ENCODE measurements at places on chromosomes 1 and 21.

- DNase-seq, result no peak
These were observed 283.1 kb upstream of the POU3F1 start for GRCh38 chr1:38329644-38330043.

DNA sequence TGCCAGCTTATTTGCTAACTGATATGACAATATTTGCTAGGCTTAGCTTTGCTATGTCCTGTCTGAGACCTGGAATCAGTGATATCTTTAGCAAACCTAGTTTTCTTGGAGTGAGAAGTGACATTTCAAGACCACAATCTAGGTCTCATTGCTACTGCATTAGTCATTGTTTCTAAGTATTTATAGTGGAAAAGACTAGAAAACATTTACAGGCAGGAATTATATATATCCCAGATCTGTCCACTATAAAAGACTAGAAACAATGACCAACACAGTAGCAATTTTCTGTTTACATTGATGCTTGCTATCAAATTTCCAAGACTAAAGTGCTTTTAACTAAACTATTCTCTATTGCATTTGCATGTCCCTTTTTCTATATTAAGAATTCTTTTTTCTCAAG lies 5.0 kb upstream of the RGS18 start:
- no peak for DNase-seq

DNA sequence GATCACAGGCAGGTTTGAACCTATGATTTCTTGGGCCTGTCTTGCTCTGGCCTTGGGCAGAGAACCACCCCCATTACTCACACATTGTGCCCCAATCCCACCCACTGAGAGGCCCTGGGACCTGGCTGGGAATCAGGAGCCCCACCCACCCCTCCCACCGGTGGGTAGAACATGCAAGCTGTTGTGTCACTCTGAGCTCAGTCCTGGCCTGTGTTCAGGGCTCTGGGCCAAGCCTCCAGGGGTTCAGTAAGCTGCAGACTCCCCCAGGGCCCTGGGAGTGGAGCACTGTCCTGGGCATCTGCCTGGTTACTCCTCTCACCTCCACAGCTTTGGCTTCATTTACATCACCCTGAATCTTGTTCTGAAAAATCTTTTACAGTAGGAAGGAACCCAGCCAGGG lies 270.5 kb downstream of the RRAGC start:
- DNase-seq, result no peak

DNA sequence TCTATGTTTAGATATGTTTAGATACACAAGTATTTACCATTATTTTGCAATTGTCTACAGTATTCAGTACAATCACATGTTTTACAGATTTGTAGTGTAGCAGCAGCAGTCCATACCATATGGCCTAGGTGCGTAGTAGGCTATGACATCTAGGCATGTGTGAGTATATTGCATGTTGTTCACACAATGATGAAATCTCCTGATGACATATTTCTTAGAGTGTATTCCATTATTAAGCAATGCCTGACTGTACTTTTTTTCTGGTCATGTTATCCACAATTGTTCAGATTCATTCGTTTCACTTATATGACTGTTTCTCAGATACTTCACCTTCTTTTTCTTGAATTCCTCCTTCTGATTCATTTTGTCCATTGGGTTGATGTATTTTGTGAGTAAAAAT lies 9.9 kb upstream of the BACE2 start:
- DNase-seq, result no peak

DNA sequence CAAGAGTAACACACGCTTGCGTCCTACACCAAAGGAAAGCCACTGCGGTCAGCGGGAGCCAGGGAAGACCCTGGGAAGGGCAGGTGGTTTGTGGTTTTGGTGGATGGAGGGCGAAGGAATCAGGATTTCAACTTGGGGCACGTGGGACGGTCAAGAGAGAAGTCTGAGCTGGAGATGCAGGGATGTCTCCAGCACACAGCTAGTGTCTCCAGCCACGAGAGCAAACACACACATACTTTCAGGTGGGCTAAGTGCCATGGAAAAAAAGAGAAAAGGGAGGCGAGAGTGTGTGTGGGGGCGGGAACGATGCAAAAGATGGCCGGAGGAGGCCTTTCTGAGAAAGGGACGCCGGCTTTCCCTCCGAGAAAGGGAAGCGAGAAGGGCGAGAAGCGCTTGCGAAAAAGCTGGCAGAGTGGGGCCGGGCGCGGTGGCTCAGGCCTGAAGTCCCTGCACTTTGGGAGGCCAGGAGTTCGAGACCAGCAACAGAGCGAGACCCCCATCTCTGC lies 1.4 kb upstream of the SRRM1 start:
- DNase-seq, result peak; percentile 26

DNA sequence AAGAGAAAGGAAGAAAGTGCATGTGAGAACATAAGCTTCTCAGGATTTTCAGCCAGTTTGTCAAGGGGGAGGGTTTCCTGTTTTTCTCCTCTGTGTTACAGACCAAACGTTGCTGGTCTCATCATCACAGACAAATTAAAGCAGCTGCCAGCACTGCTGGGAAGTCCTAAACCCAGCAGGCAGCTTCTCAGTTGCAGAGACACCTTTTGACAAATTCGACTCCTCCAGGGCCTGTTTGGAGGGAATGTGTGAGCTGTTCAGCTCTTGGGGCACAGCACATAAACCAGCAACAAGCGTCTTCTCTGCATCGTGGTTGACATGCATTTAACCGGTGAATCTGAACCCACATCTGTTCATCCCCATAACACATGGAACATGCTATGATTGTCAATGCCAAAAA lies 454.6 kb upstream of the RUNX1 start:
- DNase-seq, result no peak

- DNase-seq, result no peak
These were observed 84.1 kb upstream of the CCDC190 start for GRCh38 chr1:162944974-162945674.

- no peak for DNase-seq
These were observed 74.7 kb upstream of the PALMD start for GRCh38 chr1:99571092-99571734.

GRCh38 chr1:196902344-196902743 lies 14.5 kb downstream of the CFHR4 start:
- no peak for DNase-seq

GRCh38 chr1:118945489-118945888 lies 42.7 kb downstream of the TBX15 start:
- DNase-seq, result no peak

- DNase-seq, result peak; percentile 68
These were observed 502 bp downstream of the VANGL2 start for GRCh38 chr1:160400646-160401486.

- no peak for DNase-seq
These were observed 66.1 kb upstream of the FAM3B start for GRCh38 chr21:41250519-41250918.

DNA sequence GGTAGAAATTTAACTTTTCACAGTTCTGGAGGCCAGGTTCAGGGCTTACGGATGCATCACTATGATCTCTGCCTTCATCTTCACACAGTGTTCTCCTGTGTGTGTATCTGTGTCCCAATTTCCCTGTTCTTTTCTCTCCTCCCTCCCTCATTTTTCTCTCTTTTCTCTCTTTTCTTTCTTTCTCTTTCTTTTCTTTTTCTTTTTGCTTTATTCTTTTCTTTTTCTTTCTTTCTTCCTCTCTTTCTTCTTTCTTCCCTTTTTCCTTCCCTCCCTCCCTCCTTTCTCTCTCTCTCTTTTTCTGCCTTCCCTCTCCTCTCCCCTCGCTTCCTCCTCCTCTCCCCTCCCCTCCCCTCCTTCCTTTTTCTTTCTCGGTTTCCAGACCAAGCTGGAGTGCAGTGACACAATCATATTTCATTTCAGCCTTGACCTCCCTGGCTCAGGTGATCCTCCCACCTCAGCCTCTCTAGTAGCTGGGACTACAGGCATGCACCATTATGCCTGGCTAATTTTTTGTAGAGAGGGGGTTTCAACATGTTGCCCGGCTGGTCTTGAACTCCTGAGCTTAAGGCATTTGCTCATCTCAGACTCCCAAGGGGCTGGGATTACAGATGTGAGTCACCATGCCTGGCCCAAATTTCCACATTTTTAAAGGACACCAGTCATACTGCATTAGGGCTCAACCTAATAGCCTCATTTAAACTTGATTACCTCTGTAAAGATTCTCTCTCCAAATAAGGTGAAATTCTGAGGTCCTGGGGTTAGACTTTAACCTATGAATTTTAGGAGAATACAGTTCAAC lies 115.9 kb downstream of the HUNK start:
- no peak for DNase-seq

GRCh38 chr1:202160377-202160940 lies at the start of gene PTPN7:
Gene PTPN7 (minus strand): TSS chr1:202160602. CDS start chr1:202159402, 1,200 bp downstream.
- DNase-seq, result no peak

DNA sequence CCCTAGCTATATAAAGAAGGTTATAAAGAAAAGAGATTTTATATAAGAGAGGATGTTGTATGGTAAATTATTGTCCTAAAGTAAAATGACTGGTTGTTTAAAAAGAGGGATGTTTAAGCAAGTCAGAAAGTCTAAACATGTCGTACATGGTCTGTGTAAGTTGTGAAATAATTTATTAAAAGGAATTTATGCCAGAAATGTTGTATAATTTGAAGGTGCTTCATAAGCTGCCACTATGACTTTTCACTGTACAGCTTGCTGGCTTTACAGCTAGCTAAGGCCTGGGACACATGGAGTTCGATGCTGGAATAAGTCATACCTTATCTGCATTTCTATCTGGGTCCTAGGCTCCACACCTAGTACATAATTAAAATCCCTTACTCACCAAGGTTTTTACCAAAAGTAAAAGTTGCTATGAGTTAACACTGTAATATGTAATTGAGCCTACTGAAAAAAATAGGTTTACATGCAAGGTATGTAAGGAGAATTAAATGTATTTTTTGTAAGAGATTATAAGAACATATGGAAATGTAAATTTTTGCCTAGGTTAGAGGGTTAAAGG lies 59.0 kb upstream of the EDEM3 start:
- no peak for DNase-seq

- DNase-seq, result no peak
These were observed 22.1 kb upstream of the EFNA1 start for GRCh38 chr1:155105604-155106011.

DNA sequence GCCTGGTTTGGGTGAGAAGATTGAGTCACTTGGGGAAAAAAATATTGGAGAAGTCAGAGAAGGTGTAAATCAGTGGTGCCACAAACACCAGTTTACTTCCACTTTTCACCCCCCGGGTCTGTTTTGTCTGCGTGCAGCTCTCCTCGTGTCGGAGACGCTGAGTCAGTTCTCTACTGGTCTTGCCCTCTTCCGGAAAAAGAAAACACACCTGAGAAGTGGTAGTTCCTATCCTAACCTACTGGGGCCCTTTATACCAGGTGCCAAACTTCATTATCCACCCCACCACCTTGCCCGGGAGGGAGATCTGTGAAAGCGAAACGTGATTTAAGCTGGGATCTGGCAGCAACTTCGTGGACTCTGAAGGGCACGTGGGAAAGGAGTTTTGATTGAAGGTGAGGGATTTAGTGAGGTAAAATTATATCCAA lies 855 bp upstream of the IVNS1ABP start:
- no peak for DNase-seq

- DNase-seq, result peak; percentile 52
These were observed at the start of gene ELAPOR1 for GRCh38 chr1:109113590-109114341. Gene ELAPOR1 (plus strand): TSS chr1:109114115. CDS start chr1:109114184, 69 bp downstream.

- no peak for DNase-seq
These were observed 3.7 kb upstream of the FNDC7 start for GRCh38 chr1:108708691-108709660.

DNA sequence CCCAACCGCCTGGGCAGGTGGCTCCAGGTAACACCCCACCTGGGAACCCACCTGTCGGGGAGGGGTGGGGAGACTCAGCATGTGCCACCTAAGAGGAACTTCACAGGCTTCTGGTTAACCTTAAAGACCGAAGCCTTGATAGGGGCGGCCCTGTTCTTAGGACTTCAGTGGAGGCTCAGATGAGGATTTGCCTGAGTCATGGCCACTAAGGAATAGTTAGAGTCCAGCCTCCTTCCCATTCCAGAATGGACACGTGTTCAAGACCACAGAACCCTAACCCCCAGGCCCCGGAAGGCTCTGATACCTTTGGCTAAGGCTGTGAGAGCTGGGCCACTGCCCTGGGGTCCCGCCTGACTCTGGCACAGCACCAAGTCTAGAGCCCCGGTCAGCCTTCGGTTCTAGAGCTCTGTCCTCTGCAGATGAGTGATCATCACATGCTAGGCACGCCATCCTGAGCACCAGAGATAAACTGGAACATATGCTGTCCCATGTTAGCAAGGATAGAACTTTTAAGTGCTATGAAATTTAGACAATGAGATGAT lies 20.3 kb downstream of the PADI6 start:
- no peak for DNase-seq

DNA sequence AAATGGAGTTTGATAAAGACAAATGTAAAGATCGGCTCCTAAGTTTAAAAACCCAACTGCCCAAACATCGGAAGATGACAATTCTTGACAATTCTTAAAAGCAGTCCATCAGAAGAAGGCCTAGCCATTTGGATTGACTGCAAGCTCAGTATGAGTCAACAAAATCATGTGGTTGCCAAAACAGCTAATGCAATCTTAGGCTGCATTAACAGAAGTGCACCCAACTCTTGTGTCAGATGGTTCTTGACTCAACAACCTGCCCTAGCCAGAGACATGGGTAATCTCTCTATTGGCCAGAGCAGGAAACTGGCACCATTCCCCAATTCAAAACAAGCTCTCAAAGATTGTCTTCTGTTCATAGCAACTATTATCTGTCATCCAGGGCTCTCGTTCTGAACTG lies 9.9 kb upstream of the NCF2 start:
- no peak for DNase-seq

DNA sequence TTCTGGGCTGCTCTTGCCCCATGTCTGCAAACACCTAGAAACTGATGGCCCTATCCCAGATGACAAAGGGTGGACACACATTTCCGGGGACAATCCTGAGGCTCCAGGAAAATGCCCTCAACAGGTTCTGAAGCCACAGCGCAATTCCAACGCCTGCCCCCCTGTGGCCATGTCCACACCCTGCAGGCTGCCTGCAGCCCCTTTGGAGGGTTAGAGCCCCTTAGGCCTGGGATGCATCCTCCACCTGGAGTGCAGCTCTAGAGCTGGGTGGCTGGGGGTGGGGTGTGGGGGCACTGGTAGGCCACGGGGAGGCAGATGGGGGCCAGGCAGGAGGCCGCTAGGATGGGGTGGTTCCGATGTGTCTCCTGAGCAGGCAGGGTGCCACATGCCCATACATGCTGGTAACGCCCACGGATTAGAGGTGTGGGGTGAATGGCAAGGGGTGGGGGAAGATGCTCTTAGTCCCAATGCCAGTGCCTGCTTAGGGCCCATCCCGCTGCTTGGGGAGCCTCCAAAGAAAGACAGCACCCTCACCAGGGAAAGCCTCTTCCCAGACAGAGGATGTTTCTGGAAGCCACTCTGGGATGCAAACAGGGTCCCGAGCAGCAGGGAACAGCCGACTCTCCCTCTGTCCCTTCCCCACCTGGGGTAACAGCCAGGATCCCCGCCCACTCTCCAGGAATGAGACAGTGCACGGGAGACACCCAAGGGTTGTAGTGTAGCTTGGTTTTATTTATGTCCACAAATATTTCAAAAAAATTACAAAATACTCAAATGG lies 34.0 kb downstream of the SLC45A1 start:
- peak; percentile 68 for DNase-seq

- no peak for DNase-seq
These were observed 90.4 kb upstream of the PLPPR4 start for GRCh38 chr1:99173900-99174299.

DNA sequence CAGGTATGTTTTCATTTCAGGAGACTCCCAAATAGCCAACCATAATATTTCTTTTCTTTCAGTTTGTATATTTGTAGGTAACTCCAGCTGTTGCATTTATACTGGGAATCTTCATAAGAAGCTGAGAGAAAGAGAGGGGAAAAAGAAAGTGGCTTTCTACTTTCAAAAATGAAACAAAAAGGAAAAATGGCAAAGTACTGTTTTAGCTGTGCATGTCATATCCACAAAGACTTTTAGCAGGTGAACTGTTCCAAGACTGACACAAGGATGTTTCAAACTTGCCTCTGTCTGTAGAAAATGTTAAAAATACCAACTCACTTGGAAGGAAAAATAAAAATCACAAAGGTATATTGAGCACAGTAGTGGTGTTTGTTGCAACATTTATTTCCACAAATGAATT lies 41.9 kb upstream of the CACYBP start:
- no peak for DNase-seq
